Stimulated activated CD8-positive, alpha-beta memory T cell treated with anti-CD3 and anti-CD28 coated beads, Interleukin-7, amount 100 ng/mL, for 24 hours (primary cell): ENCODE measurements at places on chromosomes 6 and 20.

DNA sequence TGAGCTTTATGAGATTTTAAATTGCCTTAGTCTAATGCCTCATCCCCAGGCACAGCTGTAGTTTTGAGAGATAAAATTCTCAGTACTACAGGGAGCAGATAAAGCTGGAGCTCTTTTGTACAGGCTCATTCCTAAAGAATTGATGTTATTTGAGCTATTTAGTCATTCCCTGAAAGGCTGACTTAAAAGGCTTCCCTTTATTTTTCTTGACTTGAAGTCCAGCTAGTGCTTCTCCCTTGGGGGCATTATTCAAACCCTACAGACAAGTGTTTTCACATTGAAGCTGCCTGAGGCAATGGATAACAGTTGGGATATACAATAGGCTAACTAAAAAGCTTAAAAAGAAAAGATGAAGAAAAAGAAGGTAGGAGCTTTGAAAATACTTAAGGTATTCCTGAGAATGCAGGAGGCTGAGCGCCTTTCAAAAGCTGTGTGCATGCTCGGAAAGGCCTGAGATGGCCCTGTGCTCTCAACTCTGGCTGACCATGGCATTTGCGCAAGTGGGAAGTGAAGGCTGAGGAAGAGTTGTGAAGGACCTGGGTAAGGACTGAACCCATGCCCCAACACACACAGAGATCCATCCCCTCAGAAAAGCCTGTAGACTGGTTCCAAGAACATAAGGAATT, 315.1 kb downstream of the SMOC2 start:
- DNase-seq = no peak

DNA sequence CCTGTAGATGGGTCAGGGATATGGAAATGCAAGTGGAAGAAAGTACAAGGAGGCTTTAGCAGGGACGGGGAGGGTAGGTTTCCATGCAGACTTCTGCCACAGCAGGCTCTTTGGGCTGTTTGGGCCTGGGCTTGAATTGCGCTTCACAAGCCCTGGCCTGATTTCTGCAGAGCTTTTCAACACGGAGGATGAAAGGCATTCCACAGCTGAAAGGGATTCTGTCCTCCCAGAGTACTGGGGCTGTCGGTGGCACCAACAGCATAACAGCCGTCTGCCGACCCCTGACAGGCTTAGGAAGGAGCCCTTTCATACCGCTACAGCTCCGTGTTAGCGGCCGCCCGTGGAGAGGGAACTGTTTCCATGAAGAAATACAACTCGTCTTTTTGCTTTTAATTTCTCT, 22.9 kb upstream of the TBC1D7 start:
- DNase-seq = no peak

DNA sequence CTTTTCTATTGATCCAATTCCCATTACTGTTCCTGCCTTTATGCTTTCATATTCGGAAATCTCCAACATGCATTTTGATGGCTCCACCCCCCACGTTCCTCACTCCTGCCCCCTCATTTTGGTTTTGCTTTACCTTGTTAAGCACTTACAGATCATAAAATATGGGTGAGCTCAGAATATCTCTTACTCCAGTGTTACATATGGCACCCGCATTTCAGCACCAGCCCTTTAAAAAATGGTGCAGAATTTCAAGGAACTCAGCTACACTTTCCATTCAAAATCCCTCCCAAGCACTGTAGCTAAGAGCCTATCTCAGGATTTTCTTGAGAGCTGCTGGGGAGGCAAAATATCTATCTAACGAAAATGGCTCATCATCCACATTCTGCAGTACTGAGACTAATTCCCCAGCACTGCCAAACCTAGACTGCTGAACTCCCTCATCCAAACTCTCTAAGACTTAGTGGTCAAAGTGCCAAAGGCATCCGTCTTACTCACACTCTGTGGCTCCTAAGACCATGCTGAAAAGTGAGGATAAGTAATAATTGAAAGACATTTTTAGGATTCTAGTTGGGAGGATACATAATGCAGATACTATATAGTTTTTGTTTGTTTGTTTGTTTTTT, 7.8 kb downstream of the SGK1 start:
- no peak for DNase-seq

- no peak for DNase-seq
Measured at GRCh38 chr6:125746731-125747588, 2.5 kb upstream of the HEY2 start.

- no peak for DNase-seq
Measured at GRCh38 chr6:158207422-158207788, 39.3 kb downstream of the GTF2H5 start.

DNA sequence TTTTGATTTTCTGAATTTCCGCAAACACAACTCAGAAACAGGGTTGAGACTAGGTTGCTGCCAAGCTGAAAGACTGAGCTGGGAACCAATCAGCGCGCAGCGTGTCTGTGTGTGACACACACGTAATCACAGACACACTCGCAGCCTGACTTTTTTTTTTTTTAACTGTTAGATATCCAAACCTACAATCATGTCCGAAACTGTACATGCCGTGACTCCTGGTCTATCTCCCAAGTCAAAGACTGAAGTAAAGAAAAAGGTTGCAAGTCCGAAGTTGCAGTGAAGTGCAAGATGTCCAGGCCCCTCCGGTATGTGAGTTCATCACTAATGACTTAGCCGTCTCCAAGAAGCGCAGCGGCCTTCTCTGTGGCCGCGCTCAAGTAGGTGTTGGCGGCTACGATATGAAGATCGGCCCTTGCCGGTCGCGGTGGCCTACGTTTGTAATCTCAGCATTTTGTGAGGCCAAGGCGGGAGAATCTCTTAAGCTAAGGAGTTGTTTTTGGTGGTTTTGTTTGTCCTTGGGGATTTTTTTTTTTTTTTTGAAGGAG, 108.2 kb downstream of the HFE start:
- no peak for DNase-seq

DNA sequence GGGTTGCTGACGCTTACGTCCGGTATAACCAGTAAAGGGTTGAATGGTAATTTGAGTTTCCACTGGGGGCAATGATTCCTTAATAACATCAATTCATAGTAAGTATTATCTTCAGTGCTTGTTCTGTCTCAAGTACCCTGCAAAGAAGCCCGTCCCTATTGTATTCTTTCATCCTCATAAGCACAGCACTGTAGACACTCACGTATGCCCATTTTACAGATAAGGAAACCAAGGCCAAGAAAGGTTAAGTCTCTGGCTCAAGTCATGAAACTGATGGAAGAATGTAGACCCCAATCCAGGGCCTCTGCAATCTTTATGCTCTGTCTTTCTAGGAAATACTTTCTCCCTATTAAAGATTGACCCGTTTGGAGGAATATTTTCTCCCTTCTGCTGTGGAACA, 251.2 kb downstream of the ZNF217 start:
- no peak for DNase-seq

DNA sequence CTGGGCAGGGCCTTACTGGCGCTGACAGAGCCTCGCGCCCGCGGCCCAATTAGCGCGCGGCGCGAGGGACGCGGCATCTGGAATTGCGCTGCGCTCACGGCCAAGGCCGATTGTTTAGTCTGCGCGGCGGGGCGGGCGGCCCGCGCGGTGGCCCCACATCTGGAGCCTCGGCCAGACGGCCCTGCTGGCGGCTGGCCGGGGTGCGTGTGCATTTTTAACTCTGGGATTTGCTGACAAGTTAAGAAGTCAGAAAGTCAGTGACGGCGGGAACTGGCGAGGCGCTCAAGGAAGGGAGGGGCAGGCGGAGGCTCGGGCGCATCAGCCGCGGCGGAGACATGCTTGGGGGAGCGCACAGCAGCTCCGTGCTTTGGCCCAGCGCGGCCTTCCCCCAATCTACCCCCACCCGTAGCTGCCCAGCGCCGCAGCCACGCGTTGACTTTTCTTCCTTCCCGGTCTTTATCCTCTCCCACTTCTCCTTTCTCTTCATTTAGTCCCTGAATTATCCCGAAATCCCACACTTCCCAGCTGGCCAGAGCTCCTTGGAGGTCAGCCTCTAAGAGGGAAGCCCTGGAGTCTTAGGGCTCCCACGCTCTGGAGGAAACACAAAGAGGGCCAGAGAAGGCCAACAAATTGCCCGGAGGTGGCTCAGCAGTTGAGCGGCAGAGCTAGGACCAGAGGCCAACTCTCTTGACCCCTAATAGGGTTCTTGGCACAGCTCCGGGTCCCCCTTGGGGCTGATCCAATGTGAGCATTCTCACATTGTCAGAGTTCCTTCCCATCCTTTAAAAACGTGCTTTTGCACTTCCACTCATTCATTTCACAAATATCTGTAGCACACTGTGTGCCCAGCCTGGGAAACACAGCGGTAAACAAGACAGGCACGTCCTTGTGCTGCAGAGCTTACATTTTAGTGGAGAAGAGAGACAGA, 40.8 kb upstream of the FOXP4 start:
- no peak for DNase-seq

- no peak for DNase-seq
Measured at GRCh38 chr6:8432614-8433013, 2.7 kb downstream of the SLC35B3 start.

- no peak for DNase-seq
Measured at GRCh38 chr6:44735630-44735963, 348.1 kb downstream of the CDC5L start.

GRCh38 chr6:131139599-131139998, 4.3 kb downstream of the AKAP7 start:
- DNase-seq = no peak

DNA sequence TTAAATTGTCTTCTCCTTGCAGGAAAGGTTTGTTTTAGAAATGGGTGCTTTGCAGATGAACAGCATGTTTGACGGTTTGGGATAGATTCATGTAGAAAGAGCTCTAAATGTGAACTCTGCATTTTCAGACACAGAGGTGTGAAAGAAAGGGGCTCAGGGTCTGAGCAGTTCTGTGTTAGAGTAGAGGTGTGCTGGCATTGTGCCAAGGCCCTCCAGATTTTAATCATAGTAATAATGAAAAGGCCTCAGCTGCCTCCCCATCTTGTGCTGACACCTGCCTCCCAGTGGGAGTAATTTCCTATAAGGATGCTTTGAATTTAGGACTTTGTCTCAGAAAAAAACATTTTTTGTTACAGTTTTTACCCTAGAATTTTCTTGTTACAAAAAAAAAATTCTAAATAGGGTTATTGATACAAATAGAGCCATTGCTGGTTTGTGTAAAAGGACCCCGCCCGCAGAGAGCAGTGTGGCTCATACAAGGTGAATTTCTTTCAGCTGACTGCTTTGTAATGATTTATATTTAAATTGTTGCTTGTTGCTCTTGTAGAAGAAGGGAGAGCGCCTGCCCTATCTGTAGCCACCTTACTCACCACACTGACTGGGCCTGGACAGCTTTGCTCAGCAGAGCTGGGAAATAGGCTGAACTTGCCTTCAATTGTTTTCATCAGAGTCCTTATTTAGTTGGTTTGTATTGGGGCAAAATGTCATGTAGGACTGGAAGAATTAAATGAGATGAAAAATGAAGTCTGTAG, 294.5 kb downstream of the ZFAND3 start:
- DNase-seq = no peak

GRCh38 chr20:60104993-60105803, 147.0 kb downstream of the CDH26 start:
- no peak for DNase-seq

- DNase-seq = no peak
Measured at GRCh38 chr20:507761-508332, 35.7 kb downstream of the CSNK2A1 start.
